ENCODE measurements at places on chromosomes 2 and 18. TPM values are rescaled to one million over a fixed set of nuclear protein-coding genes. Genes with fewer than 3 reads are reported as not detected.

Gene SLC5A7
- not detected for total RNA-seq

Gene ANKRD44
- 7.4 TPM for total RNA-seq

Gene SERPINB13
- total RNA-seq = not detected

Gene SLC14A1
- 7.5 TPM for total RNA-seq

Gene LYG2
- not detected for total RNA-seq

Gene REG1B
- not detected for total RNA-seq

Gene GPR39
- 8.1 TPM for total RNA-seq

Gene CAPN14
- total RNA-seq = 0.11 TPM

Gene GPR148
- not detected for total RNA-seq

Gene GPAT2
- 0.06 TPM for total RNA-seq

Gene RNF144A
- total RNA-seq = 10.3 TPM

Gene FSHR
- not detected for total RNA-seq

Gene LCT
- total RNA-seq = 0.40 TPM

Gene FSIP2
- total RNA-seq = not detected

Gene EMILIN1
- 6.0 TPM for total RNA-seq

Gene IL36B
- not detected for total RNA-seq

Gene TMEM37
- total RNA-seq = not detected

Gene LHCGR
- total RNA-seq = not detected

Gene POTEJ
- total RNA-seq = 0.06 TPM

Gene FBXO48
- total RNA-seq = 0.80 TPM

Gene CTLA4
- not detected for total RNA-seq

Gene SERPINB4
- total RNA-seq = not detected

Gene GAREM1
- 1.5 TPM for total RNA-seq

Gene MC5R
- total RNA-seq = not detected

Gene MAPRE3
- total RNA-seq = 6.6 TPM

Gene MARCO
- total RNA-seq = not detected

Gene ANKRD30BL
- total RNA-seq = not detected

Gene AGXT
- total RNA-seq = not detected
